ENCODE measurements at places on chromosomes 5 and 9. TPM values are rescaled to one million over a fixed set of nuclear protein-coding genes. Genes with fewer than 3 reads are reported as not detected.

DNA sequence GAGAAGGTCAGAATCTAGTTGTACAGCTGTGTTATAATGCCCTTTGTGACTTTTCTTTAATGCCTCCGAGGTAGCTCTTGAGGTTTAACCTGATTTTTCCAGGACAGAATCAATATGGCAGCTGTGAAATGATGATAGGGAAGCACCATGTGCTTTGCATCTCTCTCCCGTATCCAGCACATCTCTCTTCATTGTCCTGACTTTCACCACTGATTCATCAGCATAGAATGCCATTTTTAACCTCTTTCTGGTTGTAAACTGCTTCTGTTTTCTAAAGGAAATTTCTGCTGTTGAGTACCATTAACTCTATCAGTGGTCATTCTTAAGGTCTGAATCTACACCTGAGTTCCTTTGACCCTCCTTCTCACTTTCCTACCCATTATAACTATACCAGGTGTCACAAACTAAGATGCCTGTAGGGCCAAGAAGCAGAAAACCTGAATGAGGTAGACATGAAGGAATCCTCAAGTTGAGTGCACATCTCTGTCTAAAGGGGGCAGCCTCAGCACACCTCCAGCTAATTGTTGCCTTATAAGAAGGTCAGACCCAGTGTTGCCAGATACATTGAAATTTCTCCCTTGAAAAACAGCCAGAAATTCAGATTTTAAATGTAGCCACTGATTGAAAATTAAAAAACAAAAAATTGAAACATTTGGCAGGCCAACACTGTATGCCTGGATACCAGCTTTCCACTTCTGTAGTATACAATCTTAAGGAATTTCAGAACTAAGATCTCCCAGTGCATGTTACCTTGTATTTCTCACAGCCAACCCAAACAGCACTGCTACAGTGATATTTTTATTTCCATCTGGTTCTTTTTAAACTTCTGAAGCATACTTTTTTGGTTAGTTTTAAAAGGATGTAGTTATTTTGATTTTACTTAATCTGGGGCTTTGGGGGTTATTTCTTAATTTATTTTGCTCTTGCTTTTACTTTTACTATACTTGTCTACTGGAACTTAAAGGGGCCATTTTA lies 35.8 kb upstream of the TLX3 start:
- no peaks in the 10 kb centered on the region for H3K27me3 ChIP-seq
- H3K4me1 ChIP-seq, result no peaks in the 10 kb centered on the region
- H3K36me3 ChIP-seq, result no peaks in the 10 kb centered on the region
- DNase-seq, result no peak

GRCh38 chr5:141681695-141682641 lies at the start of gene ARAP3:
TSS of gene ARAP3 (minus strand) at chr5:141682230. CDS start at chr5:141680486, 1,744 bp downstream.
- no peaks in the 10 kb centered on the region for H3K36me3 ChIP-seq
- H3K27ac ChIP-seq, result peak within 1 kb of the TSS; percentile 86
- H3K4me1 ChIP-seq, result peaks cover 30% of the 10 kb centered on the region
- peak; percentile 74 for DNase-seq
- peaks cover 8% of the 10 kb centered on the region for H3K27me3 ChIP-seq

- peak; percentile 1 for DNase-seq
- H3K4me1 ChIP-seq, result peaks cover 17% of the 10 kb centered on the region
- no peak overlapping the region for H3K27ac ChIP-seq
- H3K36me3 ChIP-seq, result no peaks in the 10 kb centered on the region
- H3K4me3 ChIP-seq, result peak overlapping the region; percentile 53
Measured at GRCh38 chr9:68706363-68707201, 1.5 kb downstream of the PIP5K1B start.

DNA sequence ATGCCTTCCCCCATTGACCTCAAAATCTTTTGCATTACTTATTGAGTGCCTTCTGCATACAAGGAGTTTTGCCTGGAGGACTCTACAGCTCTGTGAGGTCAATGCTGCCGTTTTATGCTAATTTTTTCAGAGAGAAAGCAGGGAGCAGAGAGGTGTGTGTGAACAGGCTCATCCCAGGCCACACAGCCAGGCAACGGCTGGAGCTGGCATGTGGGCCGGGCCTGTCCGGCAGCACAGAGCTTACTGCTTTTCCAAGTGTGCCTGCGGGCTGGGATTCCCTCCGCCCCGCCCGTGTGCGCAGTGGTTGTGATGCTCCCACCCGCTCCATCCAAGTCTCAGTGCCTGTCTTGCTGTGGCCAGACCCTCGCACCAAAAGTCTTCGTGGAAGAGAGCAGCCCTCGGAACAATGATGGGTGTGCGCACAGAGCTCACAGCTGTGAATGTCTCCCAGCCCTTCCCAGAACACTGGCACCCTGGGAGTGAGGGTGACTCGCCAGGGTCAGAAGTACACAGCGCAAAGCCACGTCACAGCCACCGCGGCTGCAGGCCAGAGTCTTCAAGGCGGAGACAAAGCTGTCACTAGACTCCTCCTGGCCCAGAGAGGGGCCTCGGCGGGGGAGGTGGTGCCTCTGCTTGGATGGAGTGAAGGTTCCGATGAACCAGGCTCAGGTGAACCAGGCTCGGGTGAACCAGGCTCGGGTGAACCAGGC lies 82.8 kb downstream of the COL5A1 start:
- H3K36me3 ChIP-seq, result peaks cover 65% of the 10 kb centered on the region
- H3K4me1 ChIP-seq, result peaks cover 50% of the 10 kb centered on the region
- DNase-seq, result no peak
- no peak overlapping the region for H3K27ac ChIP-seq
- no peak overlapping the region for H3K4me3 ChIP-seq

DNA sequence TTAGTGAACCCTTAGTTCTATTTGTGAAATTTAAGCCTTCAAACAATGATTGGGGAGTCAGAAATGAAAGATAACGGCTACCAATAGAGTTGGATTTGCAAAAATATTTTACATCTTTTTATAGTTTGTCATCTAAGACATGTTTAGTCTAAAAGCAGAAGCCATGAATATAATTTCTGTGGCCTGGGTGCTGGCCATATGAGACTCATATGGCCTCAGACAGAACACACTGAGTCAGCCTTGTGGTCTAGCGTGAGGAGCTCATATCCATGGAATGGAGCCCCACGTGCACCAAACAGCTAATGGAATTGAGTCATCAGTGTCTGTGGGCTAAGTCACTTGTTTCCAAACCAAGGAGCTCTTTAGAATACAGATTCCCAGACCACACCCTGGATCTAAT lies 240.7 kb upstream of the NREP start:
- H3K4me1 ChIP-seq, result peaks cover 2% of the 10 kb centered on the region
- H3K27me3 ChIP-seq, result no peaks in the 10 kb centered on the region
- no peak overlapping the region for H3K4me3 ChIP-seq

DNA sequence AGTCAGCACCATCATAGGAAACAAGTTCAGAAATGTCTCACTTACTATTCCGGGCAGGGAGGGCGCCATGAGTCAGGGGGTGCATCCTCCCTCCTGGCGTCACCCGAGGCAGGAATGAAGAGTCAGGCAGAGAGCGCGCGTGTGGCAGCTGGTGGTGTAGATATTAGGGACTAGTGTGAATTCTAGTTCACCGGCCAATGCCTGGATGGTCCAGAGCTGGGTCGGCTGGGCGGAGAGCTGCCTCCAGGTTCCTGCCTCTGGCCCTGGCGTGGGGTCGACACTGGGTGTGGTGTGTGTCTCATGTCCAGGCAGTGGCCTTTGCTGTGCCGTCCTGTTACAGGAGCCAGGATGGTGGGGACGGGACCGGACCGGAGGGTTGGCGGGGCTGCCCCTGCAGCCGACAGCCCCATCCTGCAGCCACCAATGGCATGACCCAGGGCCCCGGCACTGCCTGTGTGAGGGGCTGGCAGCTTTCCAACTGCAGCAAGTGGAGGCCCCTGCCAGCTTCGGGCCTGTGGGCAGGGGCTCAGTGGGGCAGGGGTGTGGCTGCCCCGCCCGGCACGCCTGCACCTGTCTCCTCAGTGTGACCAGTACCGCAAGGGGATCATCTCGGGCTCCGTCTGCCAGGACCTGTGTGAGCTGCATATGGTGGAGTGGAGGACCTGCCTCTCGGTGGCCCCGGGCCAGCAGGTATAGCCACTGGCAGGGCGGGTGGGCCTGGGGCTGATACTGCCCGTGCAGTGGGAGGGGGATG lies 9.1 kb downstream of the DIPK1B start:
- no peaks in the 10 kb centered on the region for H3K27me3 ChIP-seq
- H3K4me1 ChIP-seq, result peaks cover 48% of the 10 kb centered on the region
- peaks cover 58% of the 10 kb centered on the region for H3K36me3 ChIP-seq
- H3K4me3 ChIP-seq, result no peak overlapping the region

GRCh38 chr5:98365126-98365525 lies 408.3 kb upstream of the RGMB start:
- H3K4me3 ChIP-seq, result no peak overlapping the region
- no peaks in the 10 kb centered on the region for H3K36me3 ChIP-seq
- H3K27ac ChIP-seq, result no peak overlapping the region
- no peaks in the 10 kb centered on the region for H3K4me1 ChIP-seq
- peak; percentile 32 for DNase-seq
- no peaks in the 10 kb centered on the region for H3K27me3 ChIP-seq

GRCh38 chr5:171418982-171419687 lies at the start of gene FGF18:
TSS of gene FGF18 (plus strand) at chr5:171419647. CDS start at chr5:171420200, 553 bp downstream.
- peaks cover 26% of the 10 kb centered on the region for H3K27me3 ChIP-seq
- DNase-seq, result peak; percentile 92
- H3K4me1 ChIP-seq, result peaks cover 34% of the 10 kb centered on the region
- peak within 1 kb of the TSS; percentile 84 for H3K27ac ChIP-seq
- peak within 1 kb of the TSS; percentile 59 for H3K4me3 ChIP-seq
- H3K36me3 ChIP-seq, result peaks cover 2% of the 10 kb centered on the region

GRCh38 chr5:153744751-153745150 lies 254.3 kb downstream of the GRIA1 start:
- no peak overlapping the region for H3K27ac ChIP-seq
- H3K36me3 ChIP-seq, result no peaks in the 10 kb centered on the region
- no peaks in the 10 kb centered on the region for H3K27me3 ChIP-seq
- no peak overlapping the region for H3K4me3 ChIP-seq

GRCh38 chr5:159240301-159240870 lies 22.7 kb upstream of the UBLCP1 start:
- no peak overlapping the region for H3K4me3 ChIP-seq
- H3K36me3 ChIP-seq, result no peaks in the 10 kb centered on the region
- DNase-seq, result no peak
- H3K27me3 ChIP-seq, result peaks cover 2% of the 10 kb centered on the region
- no peaks in the 10 kb centered on the region for H3K4me1 ChIP-seq

Gene FBLL1
- total RNA-seq, result 0.62 TPM

Gene ANKRD18B
- total RNA-seq, result 1.2 TPM

Gene ZDHHC11
- total RNA-seq, result 2.8 TPM

Measured in muscle of leg (tissue), 16 donors.